Naive B cell (primary cell): ENCODE measurements at places on chromosomes 5 and 9.

- no peak for DNase-seq
These were observed 121.2 kb downstream of the SAXO1 start for GRCh38 chr9:18911714-18912342.

GRCh38 chr9:19026375-19026774 is 6.6 kb downstream of the SAXO1 start:
- no peak for DNase-seq

GRCh38 chr5:168308976-168309598 is 17.6 kb downstream of the WWC1 start:
- no peak for DNase-seq

DNA sequence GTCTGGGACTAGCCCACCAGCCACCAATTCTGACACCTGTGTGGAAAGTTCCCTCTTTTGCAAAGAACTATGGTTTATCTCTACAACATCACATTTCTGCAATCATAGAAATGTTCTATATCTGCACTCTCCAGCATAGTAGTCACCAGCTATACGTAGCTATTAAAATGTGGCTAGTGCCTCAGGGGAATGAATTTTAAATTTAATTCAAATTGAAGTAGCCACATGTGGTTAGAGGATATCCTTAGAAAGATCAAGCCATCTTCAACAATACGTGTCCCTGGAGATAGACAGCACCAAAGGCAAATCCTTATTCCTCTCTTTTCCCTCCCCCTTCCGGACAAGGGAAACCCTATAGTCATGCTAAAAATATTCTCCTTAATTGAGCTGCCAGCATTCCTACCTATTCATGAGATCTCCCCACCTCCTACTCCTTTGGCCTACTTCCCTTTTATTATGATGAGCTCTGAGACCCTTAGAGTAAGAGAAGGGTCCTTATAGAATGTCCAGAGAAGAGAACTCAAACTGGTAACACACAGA is 11.1 kb downstream of the LCP2 start:
- DNase-seq: no peak

GRCh38 chr5:175742290-175742994 is 84.6 kb downstream of the HRH2 start:
- no peak for DNase-seq

DNA sequence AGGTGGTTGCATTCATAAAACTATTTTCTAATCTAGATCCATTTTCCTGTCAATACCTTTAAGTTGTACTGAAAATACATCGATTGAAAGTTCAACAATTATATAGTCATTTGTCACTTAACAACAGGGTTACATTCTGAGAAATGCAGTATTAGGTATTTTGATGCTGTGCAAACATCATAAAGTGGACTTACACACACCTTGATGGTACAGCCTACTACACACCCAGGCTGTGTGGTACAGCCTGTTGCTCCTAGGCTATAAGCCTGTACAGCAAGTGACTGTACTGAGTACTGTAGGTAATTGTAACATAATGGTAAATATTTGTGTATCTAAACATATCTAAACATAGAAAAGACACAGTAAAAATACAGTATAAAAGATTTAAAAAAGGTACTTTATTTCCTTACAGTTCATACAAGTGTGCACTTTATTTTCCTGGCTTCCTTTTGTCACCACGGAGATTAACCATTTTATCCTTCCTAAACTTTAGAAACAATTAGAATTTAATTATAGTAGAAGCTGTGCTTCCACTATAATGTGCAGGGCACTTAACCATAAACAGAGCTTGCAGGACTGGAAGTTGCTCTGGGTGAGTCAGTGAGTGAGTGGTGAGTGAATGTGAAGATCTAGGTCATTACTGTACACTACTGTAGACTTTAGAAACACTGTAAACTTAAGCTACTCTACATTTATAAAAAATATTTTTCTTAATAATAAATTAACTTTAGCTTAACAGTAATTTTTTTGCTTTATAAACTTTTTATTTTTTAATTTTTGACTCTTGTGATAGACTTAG is 42.9 kb upstream of the MEF2C start:
- DNase-seq: no peak

DNA sequence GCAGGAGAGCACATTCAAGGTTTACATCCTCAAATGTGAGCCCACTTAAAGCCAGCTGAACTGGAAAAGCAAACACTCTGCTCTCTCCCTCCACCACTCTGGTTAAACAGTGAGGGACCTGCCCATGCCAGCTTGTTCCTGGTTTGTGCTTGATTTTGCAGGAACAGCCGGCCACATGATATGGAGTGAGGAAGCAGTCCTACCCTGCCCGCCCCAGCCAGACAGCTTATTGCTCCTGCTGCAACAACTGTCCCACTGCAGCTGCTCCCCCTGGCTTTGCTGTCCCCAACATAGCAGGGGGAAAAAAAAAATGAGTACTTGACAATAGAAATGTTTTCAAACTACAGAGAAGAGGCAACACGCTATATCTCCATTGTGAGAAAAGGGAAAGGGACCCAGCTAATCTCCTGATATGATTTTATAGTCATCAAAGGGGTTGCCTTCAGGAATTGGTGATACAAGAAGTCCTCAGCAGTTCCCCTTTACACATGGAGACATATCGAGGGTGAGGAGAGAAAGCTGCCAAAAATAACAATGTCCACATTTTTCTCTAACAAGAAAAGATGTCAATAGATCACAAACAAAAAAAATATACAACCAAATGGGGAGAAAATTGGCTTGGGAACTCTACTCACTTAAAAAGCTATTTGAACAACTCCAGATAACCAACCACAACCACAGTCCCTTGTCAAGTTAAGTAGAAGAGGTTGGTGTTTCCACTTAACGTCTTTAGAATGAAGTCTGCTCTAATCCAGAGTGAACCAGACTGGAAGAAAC is 4.6 kb downstream of the MYO10 start:
- no peak for DNase-seq

- no peak for DNase-seq
These were observed 4.1 kb downstream of the FGFR4 start for GRCh38 chr5:177090813-177091212.

GRCh38 chr5:99449786-99450185 is 521.0 kb upstream of the CHD1 start:
- no peak for DNase-seq

- no peak for DNase-seq
These were observed 1.0 kb downstream of the DMRT2 start for GRCh38 chr9:1051210-1051583.

DNA sequence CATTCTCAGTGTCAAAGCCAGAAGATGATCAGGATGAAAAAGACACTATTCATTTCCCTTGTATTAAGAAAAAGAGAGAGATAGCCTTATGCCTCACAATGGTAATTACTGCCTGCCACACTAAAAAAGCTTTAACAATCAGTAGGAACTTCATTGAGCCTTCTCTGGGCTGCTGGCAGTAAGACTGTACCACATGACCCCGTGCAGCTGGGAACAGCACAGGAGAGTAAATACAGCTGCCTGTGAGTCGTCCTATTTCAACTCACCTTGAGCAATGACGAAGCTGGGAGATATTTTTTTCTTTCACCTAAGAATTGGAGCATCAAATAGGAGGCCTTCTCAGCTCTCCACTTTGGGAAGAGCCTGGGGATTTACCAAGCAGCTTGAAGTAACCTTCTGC is 316.3 kb downstream of the GABRB2 start:
- no peak for DNase-seq

- DNase-seq: no peak
These were observed 172.3 kb upstream of the PLPPR1 start for GRCh38 chr9:100856238-100856637.
